ENCODE measurements at places on chromosomes 5 and 9. TPM values are rescaled to one million over a fixed set of nuclear protein-coding genes. Genes with fewer than 3 reads are reported as not detected.

DNA sequence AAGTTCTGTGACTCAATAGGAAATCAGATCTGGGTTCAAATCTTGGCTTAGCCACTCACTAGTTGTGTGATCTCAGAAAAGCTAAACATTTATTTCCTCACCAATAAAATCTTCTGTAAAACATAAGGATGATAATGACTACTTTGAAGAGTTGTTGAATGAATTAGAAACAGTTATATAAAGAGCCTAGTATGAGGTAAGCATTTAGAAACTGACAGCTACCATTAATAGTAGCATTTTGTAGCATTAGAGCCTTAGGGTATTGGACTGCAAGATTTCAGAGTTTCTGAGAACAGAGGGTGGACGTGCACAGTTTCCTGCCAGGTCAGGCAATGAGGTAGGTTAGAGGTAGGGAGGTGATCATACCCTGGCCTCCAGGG, 293.2 kb downstream of the CWC27 start:
- DNase-seq: no peak

The PLAC8L1 gene
- 0.27 TPM for polyA plus RNA-seq

- no peak for DNase-seq
Observed at GRCh38 chr9:108983885-108984284, 29.4 kb downstream of the CTNNAL1 start.

The PRRC1 gene
- polyA plus RNA-seq: 63.1 TPM

DNA sequence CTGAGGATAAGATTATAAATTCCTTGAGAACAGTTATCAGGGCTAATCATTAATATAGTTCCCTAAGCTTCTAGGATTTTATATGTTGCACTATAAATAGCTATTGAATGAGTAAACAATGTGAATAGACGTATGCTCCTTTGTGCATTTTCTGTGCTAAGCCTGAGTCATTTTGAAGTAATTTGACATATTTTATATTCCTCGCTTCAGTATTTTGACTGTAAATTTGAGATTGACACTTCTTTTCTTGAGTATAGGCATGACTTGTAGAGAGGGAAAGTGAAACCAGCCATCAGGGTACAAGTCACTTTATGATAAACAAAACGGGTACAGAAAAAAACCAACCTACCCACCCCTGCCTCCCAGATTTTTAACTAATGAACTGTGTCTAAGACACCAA, 367.7 kb upstream of the PRR16 start:
- DNase-seq: peak; percentile 64

DNA sequence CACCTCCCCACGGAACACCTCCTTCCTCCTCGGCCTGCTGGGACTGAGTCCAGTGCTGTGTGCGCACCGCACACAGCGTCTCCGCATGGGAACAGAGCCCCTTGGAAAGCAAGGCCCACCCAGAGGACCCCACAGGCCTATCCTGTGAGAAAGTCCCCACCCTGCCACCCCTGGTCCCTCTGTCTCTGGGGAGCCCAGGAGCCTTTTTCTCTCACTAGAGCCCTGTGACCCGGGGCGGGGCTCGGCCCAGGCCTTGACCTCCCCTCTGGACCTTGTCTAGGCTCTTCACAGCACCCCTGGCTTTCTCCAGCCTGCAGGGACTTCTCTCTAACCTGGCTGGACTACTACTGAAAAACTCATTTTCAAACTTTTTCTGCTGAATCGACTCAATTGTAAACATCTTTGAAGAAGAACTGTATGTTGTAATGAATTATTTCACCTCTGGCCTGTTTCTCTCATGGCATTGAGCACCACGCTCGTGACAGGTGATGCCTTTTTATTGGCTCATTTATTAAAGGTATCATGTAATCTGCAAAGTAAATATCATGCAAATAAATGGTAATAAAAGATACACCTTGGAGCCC, 89.2 kb downstream of the IRX1 start:
- no peak for DNase-seq

DNA sequence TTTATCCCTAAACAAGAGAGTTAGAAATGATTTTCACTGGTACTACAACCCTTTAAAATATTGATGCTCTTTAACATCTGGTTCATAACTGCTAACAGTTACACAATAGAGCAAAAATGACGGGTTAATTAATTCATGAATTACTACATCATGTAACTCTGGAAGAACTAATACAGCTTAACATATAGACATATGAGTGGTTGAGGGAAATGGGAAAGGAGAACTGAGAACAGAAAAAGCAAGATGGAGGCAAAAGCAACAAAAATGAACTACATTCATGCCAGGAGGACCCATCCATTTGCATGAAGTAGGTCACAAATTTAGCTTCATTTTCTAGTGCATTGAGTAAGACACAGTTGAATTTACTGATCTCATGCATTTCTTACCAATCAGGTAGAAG, 61.8 kb downstream of the C9 start:
- DNase-seq: no peak

GRCh38 chr5:178236679-178237078, 4.1 kb upstream of the PHYKPL start:
- no peak for DNase-seq

DNA sequence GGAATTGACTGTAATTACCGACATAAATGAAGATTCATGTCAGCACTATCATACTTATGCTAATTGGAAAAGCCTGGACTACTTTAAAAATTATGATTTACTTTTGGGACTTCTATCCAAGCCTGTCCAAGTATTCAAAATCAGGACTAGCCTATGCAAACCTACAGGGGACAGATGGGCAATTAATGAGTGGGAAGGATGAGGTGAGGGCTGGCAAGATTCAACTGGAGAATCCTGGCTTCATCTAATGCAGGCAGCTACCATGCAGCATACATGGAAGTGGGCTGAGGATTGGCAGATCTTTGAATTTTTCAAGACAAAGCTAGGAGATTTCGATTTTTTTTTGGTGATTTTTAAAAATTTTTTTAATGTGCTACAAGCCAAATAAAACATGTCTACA, 532.6 kb downstream of the CSNK1G3 start:
- no peak for DNase-seq

DNA sequence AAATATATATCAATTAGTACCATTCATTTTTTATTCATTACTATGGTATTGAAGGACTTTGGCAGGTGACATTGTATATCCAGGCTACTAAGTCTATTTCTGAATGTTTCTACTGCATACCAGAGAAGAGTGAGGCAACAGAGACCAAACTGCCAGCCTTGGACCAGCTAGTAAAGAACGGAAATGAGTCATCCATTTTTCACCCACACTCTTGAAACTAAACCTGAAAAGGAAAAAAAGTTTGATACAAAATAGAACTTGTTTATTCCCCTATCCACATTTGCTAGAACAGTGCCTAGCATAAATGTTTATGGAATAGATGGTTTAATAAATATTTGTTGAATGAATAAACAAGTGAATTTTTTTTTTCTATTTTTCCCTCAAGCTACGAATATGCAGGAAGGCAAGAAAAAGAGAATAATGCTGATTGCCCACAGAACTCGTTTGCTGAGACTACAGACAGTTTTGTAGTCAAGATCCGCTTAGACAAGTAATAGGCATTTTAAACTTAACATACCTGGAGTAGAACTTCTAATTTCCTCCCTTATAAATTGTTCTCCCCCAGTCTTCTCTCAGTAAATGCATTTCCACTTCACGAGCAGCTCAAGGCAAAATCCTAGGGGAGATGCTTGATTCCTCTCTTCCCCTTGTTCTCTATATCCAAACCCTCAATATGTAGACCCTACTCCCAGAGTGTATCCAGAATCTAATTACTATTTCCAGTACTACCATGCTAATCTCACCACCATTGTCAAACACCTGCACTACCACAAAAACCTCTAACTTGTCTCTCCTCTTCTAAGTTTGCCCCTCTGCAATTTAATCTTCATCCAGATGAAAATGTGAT, 146.2 kb upstream of the RASA1 start:
- DNase-seq: peak; percentile 91

The CRHBP gene
- polyA plus RNA-seq: 0.09 TPM

DNA sequence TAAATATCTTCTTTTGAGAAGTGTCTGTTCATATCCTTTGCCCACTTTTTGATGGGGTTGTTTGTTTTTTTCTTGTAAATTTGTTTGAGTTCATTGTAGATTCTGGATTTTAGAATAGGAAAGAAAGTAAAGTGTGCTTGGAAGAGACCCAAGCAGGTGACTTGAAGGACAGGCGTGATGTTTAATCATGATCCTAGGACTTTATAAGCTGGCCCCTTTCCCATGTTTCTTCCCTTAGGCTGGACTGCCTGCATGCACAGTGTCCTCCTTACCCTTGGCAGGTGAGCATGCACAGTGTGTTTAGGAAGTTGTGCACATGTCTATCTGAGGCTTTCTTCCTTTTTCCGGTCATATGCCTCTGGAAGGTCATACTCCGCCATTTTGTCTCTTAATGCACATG, 61.3 kb downstream of the ISOC1 start:
- DNase-seq: no peak

DNA sequence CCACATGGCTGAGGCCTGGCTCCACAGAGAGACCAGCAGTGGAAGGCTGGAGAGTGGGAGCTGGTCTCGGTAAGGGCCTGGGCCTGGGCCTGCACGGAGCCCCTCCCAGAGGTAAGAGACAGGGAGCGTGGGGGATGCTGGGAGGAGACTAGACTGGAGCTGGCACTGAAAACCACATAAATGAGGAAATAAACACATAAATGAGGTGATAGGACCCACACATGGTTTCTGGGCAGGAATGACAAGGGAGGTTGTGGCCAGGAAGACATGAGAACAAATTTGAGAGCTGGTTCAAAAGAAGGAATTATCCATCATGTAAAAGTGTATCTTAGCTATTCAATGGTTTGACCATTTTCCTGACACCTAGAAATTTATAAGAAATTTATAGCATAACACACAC, 451.7 kb upstream of the DAP start:
- no peak for DNase-seq

DNA sequence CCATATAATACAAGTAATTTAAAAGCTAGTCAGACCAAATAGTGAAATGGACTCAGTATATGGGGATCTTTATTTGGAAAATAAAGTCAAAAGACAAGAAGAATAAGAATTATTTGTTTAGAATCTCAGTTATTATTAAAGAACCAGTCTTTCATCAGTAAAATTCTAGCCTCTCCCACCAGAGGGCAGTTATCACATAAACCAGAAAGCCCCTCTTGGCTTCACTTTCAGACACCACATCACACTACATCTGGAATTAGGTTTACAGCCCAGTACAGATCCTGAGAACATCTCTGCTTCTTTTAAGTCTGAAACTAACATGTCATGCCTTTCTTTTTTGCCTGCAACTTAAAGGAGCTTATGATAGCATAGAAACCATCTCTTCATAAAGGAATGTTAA, 12.2 kb upstream of the HSPB3 start:
- peak; percentile 63 for DNase-seq

GRCh38 chr5:126852091-126852571, 75.2 kb downstream of the LMNB1 start:
- DNase-seq: peak; percentile 17

The PCDHA4 gene
- polyA plus RNA-seq: 0.02 TPM

- no peak for DNase-seq
Observed at GRCh38 chr5:136350343-136350742, 15.0 kb downstream of the TRPC7 start.

DNA sequence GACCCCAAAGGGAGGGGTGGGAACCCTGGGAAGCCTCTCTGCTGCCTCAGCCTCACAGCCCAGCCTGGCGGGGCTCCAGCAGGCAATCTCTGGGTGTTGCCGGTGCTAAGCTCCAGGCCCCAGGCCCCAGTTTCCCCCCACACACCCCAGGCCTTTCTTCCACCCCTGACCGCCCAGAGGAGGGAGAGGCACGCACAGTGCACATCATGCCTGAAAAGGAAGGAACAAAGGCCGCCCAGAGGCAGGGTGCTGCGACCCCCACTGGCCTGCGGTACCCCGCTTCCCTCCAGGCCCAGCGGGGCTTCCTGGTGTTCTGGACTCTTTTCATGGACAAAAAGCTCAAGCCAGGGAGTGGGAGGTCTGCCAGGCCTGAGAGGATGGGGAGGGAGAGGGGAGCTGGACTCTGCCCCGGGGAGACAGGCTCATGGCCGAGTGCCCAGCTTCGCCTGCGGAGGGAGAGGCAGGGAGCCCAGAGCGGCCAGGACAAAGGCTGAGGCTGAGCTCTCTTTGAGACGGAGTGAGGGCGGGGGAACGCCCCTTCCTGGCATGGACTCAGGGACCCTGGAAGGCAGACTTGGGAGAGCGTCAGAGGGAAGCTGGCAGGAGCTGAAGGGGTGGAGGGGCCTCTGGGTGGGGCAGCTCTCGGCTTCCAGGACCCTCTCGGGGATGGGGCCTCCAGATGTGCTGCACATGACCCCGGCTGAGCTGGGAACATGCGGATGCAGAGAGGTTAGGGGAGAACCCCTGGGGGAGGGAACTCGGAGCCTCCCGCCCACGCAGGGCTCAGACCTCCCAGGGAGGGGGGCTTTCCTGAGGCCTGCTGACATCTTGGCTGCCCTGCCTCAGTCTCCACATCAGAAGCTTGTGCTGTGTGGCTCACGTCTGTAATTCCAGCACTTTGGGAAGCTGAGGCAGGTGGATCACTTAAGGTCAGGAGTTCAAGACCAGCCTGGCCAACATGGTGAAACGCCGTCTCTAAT, 1.8 kb upstream of the ENTPD2 start:
- DNase-seq: peak; percentile 41

GRCh38 chr5:158478139-158478538, 619.2 kb upstream of the CLINT1 start:
- no peak for DNase-seq

- no peak for DNase-seq
Observed at GRCh38 chr5:6710551-6711318, 2.5 kb upstream of the TENT4A start.

The HRH2 gene
- polyA plus RNA-seq: not detected

The PKD2L2 gene
- not detected for polyA plus RNA-seq

DNA sequence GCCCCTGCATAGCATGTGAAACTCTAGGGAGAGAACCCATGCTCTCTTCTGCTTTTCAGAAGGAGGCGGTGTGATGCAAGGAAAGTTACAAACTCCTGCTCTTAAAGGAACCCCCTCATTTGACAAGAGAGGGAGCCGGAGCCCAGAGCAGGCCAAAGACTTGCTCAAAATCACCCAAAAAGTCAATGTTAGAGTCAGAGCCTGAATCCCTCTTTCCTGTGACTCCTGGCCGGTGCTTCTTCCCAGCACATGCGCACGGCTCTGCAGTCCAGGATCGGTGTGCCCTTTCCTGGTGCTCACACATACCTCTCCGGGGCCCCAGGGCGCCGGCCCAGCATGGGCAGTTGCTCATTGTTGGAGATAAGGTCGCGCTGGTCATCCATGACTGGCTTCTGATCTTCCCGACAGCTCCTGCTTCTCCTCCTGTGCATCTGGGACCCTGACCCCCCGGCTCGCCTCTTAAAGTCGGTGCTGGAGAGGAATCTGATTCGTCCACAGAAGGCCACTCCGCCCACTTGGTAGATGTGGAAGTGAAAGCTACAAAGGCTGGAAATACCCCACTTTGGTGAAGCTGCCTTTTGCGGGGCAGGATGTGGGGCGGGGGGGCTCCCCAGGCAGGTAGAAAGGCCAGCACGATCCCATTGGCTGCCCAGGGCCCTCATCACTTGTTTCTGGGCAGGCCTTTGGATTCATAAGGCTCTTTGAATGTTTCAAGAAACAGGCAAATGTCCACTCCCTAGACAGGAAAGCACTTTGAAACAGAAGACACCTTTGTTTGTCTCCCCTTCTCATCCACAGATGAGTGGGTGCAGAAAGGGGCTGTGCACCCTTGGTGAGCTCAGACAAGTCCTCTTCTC, at the start of gene CD74:
Gene CD74 (minus strand): TSS at position 592 of the 857 bp plus-strand sequence. CDS start 161 bp downstream, at position 431.
- peak; percentile 20 for DNase-seq

- DNase-seq: no peak
Observed at GRCh38 chr5:118604106-118604505, 384.2 kb downstream of the DTWD2 start.

The GLRX gene
- 277 TPM for polyA plus RNA-seq

Measured in IMR-90 (cell line).